ENCODE measurements at places on chromosomes 11 and 22.

DNA sequence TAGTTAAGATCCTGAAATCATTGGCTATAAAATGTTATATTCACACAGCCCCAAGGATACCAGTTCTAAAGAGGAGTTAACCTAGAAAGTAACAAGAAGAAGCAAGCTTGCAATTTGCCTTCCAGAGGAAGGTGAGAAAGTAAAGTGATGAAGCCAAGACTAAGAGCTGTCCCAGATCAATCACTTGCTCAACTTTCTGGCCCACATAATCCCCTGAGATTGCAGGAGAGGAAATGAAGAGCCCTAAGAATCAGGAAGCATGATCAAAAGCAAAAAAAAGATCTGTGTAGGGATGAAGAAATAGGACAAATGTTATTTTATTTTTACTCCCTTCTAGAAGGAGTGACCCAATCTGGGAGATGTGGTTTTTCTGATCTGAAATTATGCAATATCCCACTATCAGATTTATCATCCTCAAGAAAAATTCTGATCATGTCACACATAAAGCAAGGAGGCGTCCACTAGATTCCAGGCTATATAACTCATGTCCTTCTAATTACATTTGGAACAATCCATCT is 180.3 kb upstream of the GUCY1A2 start:
- DNase-seq, result no peak

- DNase-seq, result no peak
Measured at GRCh38 chr11:133901999-133902398, 54.8 kb downstream of the IGSF9B start.

DNA sequence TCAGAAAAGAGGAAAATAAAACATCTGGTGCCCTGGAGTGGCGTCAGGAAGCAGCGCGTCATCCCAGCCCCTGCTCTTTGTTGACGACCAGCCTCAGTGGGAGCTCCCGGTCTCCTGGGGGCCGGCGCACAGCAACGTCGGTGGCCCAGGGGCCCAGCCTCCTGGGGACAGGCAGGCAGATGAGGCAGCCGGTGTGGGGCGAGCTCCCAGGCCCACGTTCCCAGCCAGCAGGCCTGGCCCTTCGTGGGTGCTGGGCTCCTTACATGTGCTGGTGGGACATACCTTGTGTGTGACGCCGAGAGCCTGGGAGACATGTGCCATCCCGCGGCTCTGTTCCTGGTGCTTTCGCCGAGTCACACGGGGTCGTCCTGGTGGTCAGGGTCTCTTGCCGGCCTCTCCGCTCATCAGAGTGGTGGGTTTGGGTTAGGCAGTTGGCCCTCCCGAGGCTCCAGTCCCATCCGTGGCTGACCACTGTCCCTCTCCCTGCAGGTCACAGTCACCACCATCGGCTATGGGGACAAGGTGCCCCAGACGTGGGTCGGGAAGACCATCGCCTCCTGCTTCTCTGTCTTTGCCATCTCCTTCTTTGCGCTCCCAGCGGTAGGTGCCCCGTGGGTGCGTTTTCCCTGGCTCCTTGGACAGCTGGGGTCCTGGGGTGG is 116.7 kb downstream of the KCNQ1OT1 start:
- no peak for DNase-seq

GRCh38 chr11:10601837-10602236 is 33.4 kb upstream of the LYVE1 start:
- DNase-seq, result no peak

DNA sequence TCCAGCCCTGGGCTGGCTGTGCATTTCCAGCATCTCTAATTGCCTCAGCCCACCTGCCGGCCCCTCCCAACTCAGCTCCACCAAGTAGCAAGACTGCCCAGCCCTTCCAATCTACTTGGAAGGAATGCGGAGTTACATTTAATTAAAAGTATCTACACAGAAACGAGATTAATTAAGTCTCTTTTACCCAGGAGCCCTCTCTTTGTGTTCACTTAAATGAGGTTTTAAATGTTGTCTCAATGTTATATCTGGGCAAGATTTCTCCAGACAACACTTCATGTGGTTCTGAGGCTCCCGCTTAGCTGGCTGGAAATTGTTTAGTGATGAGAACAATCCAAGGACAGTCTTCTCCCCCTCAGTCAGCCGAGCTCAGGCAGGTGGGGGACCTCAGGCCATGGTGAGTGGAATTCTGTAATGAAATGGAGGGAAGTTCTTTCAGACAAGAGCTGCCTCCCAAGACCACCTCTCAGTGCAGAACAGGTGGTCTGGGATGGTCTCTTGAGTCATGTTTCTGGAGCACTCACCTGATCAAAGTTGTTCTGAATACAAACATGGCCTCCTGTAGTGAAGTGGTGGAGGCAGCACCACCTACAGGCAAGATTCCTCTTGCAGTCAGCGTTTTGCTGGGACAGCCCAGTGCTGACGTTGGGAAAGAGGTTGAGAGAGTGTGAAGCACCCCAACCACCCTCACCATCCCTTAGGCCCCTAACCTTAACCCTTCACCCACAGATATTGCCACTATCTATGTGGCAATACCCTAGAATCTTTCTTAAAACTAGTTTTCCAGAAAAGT is 371.6 kb downstream of the CADM1 start:
- DNase-seq, result no peak

- DNase-seq, result no peak
Measured at GRCh38 chr11:108536783-108537182, 38.6 kb upstream of the POGLUT3 start.

- no peak for DNase-seq
Measured at GRCh38 chr11:766106-766935, 11.0 kb downstream of the GATD1 start.

- DNase-seq, result no peak
Measured at GRCh38 chr11:102583141-102583873, 41.8 kb downstream of the MMP20 start.

DNA sequence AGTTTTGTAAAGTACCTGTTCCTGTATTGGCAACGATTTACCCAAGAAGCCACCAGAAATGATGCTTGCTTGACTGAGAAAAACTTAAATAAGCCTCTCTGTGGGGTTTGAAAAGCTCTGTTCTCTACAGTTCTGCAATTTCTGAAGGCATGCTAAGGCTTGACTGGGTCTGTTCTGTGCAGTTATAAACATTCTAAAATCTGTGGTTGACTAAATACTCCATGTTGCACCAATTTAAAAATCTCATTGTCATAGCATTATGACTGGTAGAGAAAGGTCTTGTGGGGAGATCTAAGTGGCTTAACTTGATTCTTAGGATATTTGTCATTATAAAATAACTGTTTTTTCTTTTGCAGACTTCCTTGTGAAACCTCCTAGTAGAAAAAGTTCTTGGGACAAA is 73.7 kb downstream of the MTMR3 start:
- DNase-seq, result no peak

DNA sequence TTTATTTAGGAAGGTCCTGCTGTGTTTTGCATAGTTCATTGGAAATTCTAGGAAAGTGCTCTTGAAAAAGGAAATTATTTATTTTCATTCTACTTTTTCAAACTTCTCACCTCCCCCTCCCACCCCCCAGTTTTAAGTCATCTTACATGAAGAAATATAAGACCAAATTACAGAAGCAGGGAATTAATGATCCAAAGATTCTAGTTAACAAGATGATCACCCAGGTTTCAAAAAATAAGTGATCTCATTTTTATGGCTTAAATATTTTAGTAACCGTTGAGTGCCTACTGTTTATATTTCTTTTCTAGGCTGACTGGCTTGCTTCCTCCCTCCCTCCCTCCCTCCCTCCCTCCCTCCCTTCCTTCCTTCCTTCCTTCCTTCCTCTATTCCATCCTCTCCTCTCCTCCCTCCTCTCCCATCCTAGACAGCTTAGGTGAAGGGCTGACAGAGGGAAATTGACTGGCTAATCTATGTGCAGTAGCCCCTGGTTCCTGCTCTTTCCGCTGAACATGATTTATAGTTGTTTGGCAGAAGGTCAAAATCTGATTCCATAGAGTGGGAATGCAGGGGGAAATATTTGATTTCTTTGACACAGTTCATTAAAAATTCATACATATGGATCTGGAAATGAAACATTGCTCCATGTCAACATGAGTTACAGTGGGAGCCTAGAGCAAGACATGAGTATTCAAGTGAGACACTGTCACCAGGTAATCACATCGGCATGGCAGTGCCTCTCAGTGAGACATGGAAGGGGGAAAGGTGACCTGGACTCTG is 123.4 kb downstream of the COMMD9 start:
- no peak for DNase-seq

DNA sequence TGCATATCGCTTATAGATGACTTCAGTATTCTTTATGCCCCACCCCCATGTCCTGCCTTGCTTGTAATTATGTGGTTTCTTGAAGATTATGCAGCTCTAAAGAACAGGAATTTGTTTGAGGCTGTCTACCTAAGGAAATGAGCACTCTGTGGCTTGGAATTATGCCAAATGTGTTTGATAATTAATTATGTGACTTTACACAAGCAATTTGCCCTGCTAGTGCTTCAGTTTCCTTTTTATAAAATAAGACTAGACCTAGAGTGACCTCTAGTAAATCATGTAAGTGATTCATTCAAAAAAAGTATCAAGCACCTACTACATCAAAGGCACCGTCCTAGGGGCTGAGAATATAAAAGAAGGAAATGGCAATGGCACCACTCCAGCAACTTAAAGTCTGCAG is 491.5 kb upstream of the KIRREL3 start:
- no peak for DNase-seq

DNA sequence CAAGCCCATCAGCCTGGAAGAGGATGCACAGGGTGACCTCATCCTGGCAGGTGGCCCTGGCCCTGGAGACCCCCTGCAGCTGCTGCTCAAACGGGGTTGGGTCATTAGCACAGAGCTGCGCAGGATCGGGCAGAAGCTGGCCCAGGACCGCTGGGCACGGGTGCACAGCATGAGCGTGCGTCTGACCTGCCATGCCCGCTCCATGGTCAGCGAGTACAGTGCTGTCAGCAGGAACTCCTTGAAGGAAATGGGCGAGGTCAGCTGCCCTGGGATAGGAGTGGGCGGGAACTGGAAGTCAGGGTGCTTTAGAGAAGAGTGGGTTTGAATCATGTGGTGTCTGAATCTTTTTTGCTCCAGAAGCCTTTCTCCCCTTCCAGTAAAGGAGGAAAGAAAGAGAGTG is 61.1 kb downstream of the INSC start:
- no peak for DNase-seq

GRCh38 chr22:41925783-41926460 is 684 bp downstream of the TNFRSF13C start:
- peak; percentile 21 for DNase-seq

GRCh38 chr22:27450448-27450847 is 351.1 kb downstream of the MN1 start:
- no peak for DNase-seq

DNA sequence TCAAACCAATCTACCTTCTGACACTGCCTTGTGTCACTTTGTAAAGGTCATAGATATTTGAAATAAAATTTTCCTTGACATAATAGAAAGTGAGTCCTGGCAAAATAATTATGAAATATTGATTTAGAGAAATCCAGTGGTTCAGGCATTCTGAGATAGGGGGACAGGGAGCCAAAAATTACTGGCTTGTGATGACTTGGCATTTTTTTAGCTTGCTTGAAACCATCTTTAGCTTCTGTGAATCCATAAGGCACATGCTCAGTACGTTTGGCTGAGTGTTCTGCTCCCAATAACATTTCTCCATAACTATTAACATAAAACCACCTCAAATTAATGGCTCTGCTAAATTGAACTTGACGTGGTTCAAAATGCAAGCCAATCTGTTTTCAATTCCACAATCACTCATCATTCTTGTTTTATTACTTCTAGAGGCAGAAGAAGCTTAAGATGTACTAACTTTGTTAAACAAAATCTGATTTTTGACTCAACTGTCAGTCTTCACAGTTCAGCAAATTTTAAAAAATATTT is 209.0 kb downstream of the LRRC4C start:
- DNase-seq, result no peak

DNA sequence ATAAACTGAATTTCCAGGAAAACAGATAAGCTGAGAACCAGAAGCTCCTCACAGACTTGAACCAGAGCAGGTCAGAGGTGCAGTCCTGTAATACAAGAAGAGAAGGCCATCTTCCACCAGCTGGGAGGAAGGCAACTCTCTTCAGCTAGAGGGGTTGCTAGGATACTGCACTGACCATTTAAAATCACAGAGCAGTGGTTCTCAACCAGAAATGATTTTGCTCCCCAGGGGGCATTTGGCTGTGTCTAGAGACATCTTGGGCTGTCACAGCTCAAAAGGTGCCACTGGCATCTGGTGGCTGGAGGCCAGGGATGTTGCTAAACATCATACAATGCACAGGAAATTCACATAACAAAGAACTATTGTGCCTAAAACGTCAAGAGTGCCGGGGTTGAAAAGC is 17.2 kb downstream of the OPCML start:
- DNase-seq, result no peak

DNA sequence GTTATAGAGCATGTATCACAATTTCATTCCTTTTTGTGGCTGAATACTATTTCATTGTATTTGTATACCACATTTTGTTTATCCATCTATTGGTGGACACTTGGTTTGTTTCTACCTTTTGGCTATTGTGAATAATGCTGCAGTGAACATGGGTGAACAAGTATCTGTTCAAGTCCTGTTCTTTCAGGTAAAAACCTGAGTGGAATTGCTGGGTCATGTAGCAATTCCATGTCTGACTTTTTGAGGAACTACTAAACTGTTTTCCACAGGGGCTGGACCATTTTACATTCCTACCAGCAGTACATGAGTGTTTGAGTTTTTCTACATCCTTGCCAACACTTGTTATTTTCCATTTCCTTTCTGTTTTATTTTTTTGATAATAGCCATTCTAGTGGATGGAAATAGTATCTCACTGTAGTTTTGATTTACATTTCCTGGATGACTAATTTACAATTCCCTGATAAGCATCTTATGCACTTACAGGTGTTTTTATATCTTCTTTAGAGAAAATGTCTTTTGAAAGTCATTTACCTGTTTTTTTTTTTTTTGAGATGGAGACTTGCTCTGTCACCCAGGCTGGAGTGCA is 12.2 kb downstream of the CABIN1 start:
- DNase-seq, result no peak

GRCh38 chr22:22894740-22895731 is 7.4 kb downstream of the IGLL5 start:
- no peak for DNase-seq

GRCh38 chr11:33941637-33942160 is 49.8 kb upstream of the LMO2 start:
- DNase-seq, result no peak

DNA sequence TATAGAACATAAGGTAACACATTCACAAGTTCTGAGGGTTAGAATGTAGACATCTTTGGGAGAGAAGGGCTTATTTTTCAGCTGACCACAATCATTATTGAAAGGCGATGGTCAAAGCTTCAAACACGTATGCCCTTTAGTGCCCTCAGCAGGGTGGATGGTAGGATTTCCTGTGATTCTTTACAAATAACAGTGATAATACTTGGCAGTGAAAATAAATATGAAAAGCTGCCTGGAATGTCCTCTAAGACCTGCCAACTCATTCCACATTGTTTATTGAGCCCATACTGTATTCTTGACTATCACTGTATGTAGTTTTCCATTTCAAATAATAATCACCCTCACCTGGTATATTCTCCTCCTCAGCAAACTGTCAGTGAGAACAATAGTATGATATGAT is 13.7 kb upstream of the MPEG1 start:
- DNase-seq, result no peak

Measured in amniotic stem cell (primary cell).